Bronchial smooth muscle cell (primary cell): ENCODE measurements at places on chromosomes 4 and X. TPM values are rescaled to one million over a fixed set of nuclear protein-coding genes. Genes with fewer than 3 reads are reported as not detected.

Gene KLHL2
- 12.6 and 15.3 TPM in 2 replicates for total RNA-seq

Gene IQCM
- 0.09 and 0.16 TPM in 2 replicates for total RNA-seq

Gene IL13RA2
- total RNA-seq: 51.9 and 56.7 TPM in 2 replicates

Gene AVPR2
- not detected in 2 replicates for total RNA-seq

Gene RASL11B
- total RNA-seq: 0.09 and 0.16 TPM in 2 replicates

Gene CPEB2
- total RNA-seq: 5.9 and 9.9 TPM in 2 replicates

Gene ADGRG2
- total RNA-seq: under 0.01 and 0.32 TPM in 2 replicates

Gene PAGE2B
- not detected in 2 replicates for total RNA-seq

Gene PPP2R2C
- 0.16 and 0.34 TPM in 2 replicates for total RNA-seq

Gene PAPSS1
- 59.4 and 71.7 TPM in 2 replicates for total RNA-seq

Gene GPM6B
- total RNA-seq: 0.60 and 7.7 TPM in 2 replicates

Gene HTATSF1
- total RNA-seq: 30.7 and 31.5 TPM in 2 replicates

Gene REELD1
- total RNA-seq: not detected in 2 replicates

Gene ZBTB33
- 6.2 and 8.0 TPM in 2 replicates for total RNA-seq

Gene BTC
- 0.26 and 0.63 TPM in 2 replicates for total RNA-seq

Gene UNC5C
- total RNA-seq: 1.1 and 4.1 TPM in 2 replicates

Gene DSPP
- total RNA-seq: not detected in 2 replicates

Gene ASB9
- 0.09 and 1.4 TPM in 2 replicates for total RNA-seq
